CD14-positive monocyte (primary cell): ENCODE measurements at places on chromosomes 6 and 20.

GRCh38 chr6:138797806-138798446, 2.0 kb downstream of the ECT2L start:
- DNase-seq: no peak

DNA sequence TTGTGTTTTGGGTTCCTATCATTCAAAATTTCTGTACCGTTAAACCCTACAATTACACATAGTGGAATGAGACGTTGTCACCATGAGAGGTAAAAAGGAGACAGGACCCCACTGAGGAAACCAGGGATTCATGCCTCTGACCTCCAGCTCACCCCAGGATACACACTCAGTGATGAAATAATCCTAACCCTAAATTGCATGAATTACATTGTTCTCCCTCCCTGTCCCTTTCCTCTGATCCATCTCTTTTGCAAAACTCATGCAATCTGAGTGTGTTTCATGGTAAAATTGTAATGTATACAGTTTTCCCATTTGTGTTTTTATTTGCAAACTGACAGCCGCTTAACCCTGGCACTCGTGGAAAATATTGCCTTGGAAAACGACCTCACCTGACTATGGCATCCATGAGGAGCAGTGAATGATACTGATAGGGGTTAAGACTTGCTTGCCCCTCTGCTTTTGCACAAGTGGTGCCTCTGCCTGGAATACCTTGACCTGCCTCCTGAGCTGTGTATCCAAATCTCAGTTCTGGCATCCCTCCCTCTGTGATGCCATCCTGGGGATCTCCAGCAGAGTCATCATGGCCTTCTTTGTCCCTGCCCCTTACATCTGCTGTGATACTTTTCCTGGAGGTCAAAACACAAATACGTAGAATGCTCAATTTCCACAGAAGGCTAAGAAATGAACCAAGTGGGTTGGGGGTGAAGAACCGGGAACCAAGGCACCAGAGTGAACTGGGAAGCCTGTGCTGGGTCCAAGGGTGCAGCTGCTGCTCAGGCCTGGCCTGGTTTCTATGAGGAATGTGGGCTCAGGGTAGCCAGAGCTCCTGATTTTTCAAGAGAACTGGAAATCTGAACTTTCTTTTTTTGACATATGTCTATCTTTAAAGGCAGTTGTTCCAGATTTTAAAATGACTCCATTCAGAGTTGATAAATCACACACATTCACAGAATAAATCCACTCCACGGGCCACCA, 211.6 kb upstream of the ZNF217 start:
- DNase-seq: no peak

- DNase-seq: no peak
Observed at GRCh38 chr6:130215526-130215925, 7.2 kb downstream of the SAMD3 start.

GRCh38 chr6:26021001-26021349, 58.4 kb downstream of the TRIM38 start:
- DNase-seq: peak; percentile 36

- DNase-seq: no peak
Observed at GRCh38 chr20:36334281-36335205, 28.4 kb downstream of the DLGAP4 start.

DNA sequence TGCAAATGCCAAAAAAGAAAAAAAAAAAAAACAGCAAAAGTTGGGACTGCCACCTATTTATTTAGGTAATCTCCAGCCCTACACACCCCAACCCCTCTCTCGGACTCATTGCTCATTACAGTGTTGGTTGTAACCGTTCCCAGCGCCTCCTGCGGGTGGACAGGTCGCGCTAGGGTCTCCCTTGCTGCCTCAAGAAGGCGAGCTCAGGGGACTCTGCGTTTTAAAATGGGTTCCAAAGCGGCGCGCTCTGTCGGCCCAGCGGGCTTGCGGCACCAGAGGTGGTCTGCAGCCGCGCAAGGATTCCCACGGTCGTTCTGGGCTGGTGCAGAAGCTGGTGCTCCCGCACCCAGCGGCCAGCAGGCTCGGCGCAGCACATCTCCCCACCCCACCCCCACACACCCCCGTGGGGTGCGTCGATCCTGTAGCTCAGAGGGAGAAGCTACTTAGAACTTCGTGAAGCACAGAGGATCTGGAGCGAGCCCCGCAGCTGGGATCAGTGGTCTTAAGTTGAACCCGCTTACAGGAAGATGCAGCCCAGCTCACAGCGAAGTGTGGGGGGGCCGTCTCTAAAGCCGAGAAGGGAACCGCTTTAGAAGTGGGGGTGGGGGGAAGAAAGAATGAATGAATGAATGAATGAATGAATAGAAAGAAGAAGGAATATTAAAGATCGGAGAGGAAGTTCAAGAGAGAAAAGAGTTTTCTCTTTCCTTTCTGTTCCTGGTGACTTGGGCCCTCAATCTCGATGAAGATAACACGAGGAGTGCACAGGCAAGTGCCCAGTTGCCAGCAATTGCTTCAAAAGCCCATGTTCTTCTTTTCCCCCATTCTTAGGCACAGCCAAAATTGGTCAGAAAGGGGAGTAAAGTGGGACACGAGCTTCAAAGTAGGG, 780 bp downstream of the TFAP2A start:
- DNase-seq: no peak

DNA sequence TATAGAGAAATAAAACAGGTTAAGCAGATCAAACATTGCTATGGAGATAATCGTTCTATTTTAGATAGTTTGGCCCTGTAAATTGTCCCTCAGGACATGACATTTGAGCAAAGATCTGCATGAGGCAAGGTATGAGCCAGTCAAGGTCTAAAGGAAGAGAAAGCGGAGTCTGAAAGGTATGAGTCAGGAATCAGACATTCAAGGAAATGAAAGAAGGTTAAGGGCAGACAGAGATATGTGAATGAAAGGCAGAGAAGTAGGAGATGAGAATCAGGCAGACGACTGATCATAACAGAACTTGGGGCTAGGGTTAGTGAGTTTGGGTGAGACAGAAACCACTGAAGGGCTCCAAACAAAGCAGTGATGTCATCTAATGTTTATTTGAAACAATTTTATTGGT, 775.8 kb downstream of the MAFB start:
- no peak for DNase-seq
